MG63 (cell line): ENCODE measurements at places on chromosomes 2 and 18. TPM values are rescaled to one million over a fixed set of nuclear protein-coding genes. Genes with fewer than 3 reads are reported as not detected.

GKN1 gene
- total RNA-seq, result not detected in 2 replicates

DNA sequence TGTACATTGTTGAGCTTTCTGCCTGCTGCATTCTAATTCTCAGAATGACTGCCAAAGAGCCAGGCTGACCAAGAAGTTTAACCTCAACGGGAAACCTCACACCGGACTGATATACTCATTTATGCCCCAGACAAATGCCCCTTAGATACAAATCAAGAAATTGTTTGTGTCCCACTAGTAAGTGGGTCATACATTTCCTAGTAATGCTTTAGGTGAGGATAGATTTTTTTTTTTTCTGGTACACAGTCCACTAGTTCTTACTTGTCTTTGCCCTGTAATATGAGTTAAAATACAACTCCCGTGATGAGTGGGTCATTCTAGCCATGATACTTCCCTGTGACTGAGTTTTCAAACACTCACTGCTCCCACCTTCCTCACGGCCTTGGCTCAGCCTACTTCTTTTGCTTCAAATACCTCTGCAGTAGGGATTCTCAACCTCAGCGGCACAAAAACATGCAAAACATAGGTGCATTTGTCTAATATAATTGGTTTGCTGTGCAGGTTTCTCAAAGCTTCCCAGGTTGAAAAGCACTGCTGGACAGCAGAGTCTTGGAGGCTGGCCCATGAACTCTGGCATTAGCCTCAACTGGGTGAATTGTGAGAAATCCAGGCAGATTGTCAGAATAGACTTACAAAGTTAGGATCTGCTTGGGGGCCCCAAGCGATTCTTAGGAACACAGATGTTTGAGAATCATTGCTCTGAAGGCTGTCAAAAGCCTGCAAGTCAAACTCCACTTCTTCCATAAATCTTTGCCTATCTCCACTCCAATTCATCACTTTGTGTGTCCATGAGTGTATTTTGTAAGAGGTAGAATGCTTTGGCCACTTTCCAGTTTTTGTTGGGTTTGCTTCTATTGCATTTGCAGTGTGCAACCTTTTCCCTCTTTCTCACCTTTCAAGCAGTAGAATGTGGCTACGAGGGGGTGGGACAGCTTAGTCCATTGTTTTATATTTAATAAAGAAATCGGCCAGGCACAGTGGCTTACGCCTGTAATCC lies 35.5 kb downstream of the TGIF1 start:
- DNase-seq, result no peak

DNA sequence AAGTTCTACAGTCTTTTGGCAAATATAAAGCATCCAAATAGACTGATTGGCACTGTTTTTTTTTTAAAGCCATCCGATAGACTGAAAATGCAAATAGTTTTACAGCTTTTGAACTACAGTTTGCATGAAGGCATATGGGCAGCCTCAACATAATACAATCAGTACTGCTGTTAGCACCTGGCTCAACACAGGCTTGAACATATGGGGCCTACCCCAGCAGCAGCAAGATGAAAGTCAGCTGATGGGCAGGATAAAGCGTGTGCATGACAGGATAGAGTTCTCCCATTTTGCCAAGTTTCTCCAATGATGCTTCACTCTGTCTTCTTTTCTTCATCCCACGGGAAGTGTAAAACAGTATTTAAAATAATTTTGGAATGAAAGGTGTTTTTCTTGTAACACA lies 1.3 kb upstream of the AKAIN1 start:
- DNase-seq, result no peak

- DNase-seq, result no peak
Observed at GRCh38 chr2:198287706-198288105, 483.3 kb downstream of the PLCL1 start.

DNA sequence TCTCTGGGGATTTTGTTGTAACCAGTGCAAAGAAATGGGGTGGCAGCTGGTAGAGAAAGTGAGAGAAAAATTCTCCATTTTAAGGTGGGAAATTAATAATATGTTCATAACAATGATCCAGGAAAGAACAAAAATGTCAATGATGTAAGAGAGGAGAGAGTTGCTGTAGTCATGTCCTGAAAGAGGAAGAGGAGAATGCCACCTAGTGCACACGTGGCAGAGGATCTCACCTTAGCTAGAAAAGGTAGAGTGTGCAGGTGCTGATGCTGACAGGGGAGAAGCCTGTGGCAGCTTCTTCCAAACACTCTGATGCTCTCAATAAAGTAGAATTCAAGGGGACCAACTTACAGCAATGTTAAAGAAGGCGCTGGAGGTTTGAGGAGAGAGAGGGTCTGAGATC lies 282.9 kb upstream of the PKDCC start:
- DNase-seq, result no peak

- peak; percentile 91 for DNase-seq
Observed at GRCh38 chr2:43221763-43222474, 4.5 kb downstream of the ZFP36L2 start.

LNPK gene
- 38.4 and 71.7 TPM in 2 replicates for total RNA-seq

GRCh38 chr18:21853016-21853415 lies 112.4 kb downstream of the MIB1 start:
- no peak for DNase-seq

GRCh38 chr2:9191041-9191481 lies 15.6 kb upstream of the ASAP2 start:
- DNase-seq, result peak; percentile 98
